ENCODE measurements at places on chromosomes 16 and 17.

- DNase-seq: no peak
These were observed 189.1 kb downstream of the CEP112 start for GRCh38 chr17:66002812-66003211.

DNA sequence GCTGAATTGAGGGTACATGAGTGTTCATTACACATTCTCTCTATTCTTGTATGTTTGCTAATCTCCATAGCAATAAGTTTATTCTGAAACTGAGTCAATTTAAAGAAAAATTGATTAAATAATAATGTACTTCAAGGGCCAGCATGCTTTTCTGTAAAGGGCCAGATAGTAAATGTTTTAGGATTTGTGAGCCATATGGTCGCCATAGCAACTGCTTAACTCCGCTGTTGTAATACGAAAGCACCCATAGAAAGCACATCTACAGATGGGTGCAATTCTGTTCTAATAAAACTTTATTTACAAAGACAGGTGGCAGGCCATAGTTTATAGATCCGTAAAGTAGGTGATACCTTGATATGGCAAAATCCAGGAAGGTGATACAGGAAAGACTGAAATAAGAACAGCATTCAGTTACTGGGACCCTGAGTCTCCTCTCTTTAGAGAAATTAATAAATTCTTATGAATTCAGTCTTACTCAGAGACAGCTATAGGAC is 36.6 kb downstream of the GRIN2A start:
- no peak for DNase-seq

- no peak for DNase-seq
These were observed 59.8 kb downstream of the NEUROD2 start for GRCh38 chr17:39547713-39548478.

- DNase-seq: no peak
These were observed 73.4 kb downstream of the WSB1 start for GRCh38 chr17:27367121-27367981.

DNA sequence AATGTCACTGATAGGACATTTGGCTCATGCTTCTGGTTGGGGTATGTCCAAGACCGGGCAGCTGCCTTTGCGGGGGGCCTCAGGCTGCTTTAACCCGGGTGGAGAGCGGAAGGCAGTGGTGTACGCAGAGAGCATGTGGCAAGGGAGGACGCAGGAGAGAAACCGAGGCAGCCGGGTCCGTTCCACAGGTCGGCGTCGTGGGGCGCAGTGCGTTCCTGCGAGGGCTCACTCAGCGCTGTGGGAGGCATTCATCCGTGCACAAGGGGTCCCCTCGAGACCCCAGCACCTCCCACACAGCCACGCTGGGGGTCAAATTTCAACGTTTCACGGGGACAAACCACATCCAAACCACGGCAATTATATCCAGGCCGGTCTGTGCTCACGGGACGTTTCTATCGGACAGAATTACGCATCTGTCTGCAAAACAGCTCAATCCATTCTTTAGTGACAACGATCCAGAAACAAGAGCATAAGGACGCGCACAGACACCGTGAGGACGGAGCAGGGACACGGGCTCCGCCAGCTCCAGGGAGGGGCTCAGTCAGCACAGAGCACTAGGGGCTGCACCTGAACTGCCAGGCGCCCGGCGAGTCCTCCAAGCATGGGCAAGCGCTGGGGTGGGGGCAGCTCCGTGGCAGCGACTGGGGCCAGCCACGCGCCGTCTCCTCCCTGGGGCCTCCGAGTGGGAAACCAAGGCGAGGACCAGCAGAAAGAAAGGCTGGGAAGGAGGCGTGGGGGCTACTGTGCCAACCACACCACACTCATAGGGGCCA is 108.4 kb upstream of the METRNL start:
- DNase-seq: no peak

- no peak for DNase-seq
These were observed 60.1 kb upstream of the TMEM132E start for GRCh38 chr17:34519282-34519681.

DNA sequence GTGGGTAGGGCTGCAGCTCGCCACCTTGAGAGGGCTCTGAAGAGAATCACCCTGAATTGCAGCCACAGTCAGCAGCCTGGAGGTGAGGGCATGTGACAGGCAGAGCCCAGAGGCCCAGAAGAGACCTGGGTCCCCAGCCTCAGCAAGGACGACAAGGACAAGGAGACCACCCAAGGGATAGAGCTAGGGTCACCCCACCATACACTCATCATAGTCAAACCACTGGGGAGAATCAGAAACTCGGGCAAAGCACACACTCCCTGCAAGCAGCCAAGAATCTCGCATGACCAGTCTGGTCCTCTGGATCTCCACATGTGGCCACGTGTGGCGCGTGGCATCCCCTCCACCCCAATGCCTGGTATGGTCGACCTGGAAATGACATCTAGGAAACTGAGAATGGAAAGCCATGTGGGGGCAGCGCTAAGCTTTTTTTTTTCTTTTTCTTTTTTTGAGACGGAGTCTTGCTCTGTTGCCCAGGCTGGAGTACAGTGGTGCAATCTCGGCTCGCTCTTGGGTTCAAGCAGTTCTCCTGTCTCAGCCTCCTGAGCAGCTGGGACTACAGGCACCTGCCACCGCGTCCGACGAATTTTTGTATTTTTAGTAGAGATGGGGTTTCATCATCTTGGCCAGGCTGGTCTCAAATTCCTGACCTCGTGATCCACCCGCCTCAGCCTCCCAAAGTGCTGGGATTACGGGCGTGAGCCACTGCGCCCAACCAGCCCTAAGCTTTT is 4.6 kb upstream of the SPHK1 start:
- DNase-seq: no peak

DNA sequence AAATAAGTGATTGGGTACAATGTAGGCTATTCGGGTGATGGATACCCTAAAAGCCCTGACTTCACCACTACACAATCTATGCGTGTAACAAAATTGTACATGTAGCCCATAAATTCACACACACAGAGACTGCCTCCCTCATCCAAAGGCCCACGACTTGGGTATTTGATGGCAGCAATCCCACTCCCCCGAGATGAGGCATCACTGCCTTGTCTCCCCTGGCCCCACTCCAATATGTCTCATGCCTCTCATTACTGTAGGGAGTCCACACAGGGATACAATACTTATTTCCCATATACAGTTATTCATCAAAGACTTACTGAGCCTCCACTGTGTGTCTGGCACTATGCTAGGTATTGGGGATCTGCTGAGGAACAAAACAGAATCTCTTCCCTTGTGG is 192.6 kb downstream of the CBLN1 start:
- DNase-seq: no peak

DNA sequence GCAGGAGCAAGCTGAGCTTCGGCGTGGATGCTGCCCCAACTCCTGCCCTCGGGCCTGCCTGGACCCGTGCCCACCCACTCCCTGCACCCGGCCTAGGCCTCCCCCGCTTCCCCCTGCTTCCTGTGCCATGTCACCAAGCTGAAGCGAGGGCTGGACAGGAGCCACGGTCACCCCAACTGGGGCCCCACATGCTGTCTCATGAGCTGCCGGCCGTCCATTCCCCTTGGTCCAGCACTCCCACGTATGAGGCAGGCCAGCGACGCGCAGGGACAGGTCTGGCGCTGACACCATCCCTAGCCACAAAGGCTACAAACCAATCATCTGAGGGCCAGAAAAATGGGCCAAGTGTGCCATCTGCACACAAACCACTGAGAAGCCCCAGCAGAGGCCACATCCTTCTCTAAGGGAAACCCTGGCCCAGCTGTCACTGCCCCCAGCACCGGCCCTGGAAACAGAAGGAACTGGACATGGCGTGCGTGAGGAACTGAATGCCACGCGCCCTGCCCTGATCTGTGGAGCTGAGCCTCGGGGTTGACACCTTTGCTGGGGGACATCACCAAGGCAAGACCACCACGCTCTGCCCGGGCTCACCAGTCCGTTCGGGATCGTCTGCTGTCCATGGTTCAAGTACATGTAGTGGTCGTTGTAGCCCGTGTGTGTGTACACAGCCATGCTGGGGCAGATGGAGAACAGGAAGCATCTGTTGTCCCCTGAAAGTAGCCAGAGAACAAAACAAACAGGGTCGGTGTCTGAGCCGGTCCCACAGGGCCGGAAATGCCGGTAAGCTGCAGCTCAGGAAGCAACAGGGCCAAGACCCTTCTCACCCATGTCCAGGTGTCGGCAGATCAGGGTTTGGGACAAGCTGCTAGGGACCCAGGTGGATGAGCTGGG is 22.2 kb downstream of the MEAK7 start:
- no peak for DNase-seq

DNA sequence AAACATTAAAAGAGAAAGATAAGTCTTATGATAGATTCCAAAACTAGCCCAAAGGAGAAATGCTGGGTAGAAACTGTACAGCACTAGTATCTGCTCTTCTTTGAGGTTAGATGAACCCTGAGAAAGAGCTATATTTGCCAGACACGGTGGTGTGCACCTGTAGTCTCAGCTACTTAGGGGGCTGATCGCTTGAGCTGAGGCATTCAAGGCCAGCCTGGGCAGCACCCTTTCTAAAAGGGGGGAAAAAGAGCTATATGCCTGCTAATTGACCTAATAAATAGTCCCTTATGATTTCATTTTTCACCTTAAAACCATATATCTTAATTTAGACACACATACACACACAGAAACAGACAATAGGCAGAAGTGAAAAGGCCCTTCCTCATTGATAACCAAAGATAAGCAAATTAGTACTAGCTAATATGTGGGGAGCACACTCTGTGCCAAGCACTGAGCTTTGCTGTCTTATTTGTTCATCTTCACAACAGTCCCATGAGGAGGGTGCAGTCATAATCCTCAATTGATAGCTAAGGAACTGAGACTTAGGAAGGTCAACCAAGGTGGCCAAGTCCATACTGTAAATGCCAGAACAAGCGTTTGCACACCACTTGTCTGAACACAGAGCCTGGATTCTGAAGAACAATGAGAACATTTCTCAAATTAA is 56.6 kb upstream of the NLK start:
- DNase-seq: no peak

DNA sequence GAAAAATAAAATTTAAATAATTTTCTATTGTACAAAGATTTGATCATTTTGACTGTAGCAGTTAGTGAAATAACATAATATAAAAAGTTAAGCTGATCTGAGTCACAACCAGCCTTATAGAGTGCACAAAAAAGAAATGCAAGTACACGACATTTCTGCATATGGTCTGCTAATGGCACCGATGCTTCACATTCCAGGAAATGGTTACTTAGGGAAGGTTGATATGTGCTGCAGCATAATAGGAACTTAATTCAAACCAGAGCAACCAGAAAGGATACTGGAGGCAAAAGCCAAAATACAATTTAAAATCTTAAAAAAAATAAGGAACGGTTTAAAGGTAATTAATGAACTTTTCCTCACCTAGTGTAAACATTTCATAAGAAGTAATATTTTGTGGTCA is 10.0 kb upstream of the CFDP1 start:
- no peak for DNase-seq

- no peak for DNase-seq
These were observed 3.8 kb downstream of the SMARCD2 start for GRCh38 chr17:63838631-63839171.

- DNase-seq: no peak
These were observed 65.8 kb upstream of the PLCG2 start for GRCh38 chr16:81713295-81713772.

GRCh38 chr16:31706318-31706717 is 167.3 kb upstream of the ZNF267 start:
- no peak for DNase-seq

DNA sequence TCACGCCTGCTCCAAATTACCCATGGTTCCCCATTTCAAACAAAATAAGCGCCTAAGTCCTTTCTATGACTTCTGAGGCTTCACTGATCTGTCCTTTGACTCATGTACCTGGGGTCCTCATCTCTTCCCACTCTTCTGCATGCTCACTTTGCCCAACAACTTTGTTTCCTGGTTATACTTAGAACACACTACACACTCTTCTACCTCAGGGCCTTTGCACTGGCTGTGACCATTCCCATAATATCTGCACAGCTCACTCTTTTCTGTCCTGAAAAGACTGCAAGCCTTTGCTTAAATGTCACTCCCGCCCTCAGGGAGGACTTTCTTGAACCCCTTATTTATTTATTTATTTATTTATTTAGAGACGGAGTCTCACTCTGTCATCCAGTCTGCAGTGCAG is 14.1 kb downstream of the CDH1 start:
- no peak for DNase-seq

GRCh38 chr16:55662644-55663031 is 6.8 kb downstream of the SLC6A2 start:
- no peak for DNase-seq

DNA sequence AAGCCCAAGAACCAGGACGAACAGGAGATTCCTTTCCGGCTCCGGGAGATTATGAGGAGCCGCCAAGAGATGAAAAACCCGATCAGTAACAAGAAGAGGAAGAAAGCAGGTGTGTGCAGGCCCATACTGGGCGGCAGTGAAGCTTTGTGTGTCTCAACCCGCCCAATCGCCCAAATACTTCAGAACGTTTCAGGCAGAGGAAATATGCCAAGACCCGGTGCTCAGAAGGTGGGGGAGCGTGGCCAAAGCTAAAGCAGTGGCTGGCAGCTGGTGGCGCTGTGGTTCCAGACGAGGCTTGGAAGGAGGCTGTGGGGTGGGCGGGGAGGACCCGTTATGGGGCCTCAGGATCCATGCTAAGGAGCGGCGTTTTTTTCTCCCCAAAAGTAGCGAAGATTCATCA is 1.2 kb downstream of the CCDC137 start:
- no peak for DNase-seq

GRCh38 chr16:52363082-52363481 is 183.9 kb downstream of the TOX3 start:
- DNase-seq: no peak

DNA sequence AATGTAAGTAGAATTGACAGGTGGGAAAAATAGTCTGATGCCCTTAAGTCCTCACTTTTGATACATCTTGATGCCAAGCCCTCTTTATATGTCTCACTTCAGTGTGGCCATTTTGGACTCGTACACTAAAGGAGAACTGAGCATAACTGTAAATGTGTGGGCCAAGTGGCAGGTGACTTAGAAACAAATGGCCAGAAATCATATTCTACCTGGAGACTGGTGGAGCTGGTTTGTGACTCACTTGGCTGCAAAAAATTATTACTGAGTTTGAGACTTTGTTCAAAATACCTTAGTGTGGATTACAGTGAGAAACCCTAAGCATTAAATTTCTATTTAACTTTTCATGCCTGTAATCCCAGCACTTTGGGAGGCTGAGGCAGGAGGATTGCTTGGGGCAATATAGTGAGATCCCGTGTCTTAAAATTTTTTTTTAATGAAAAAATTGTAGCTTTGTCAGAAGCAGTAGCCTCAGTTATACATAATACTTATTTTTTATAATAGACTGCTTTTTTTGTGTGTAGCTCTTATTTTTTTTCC is 5.0 kb downstream of the HAPSTR1 start:
- no peak for DNase-seq

DNA sequence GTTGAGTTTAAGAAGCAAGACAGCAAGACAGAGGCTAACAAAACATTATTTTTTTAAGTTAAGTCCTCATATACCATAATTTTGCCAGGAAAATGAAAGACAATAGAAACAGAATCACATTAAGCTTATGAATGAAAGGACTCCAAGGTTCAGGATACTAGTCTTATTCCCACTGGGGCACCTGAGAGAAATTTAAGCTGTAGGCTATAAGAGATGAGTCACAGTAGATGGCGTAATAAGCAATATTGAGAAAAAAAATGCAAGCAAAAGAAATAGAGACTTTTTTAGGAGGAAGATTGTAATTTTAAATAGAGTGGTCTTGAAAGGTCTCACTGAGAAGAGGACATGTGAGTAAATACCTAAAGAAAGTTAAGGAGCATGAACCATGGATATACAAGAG is 57.1 kb upstream of the KIF2B start:
- DNase-seq: no peak
